ENCODE measurements at places on chromosomes 4 and X. TPM values are rescaled to one million over a fixed set of nuclear protein-coding genes. Genes with fewer than 3 reads are reported as not detected.

GCNA gene
- 2.0 TPM for total RNA-seq

FAM156A gene
- 6.5 TPM for total RNA-seq

COX7B2 gene
- total RNA-seq: not detected

SMIM10L2A gene
- total RNA-seq: 9.0 TPM

GABRE gene
- total RNA-seq: 0.82 TPM

PNMA6F gene
- 0.82 TPM for total RNA-seq

NLRP2B gene
- total RNA-seq: under 0.01 TPM

NAT8L gene
- 9.8 TPM for total RNA-seq

HEPH gene
- 3.3 TPM for total RNA-seq

MAB21L2 gene
- under 0.01 TPM for total RNA-seq

TLR8 gene
- total RNA-seq: under 0.01 TPM

SORCS2 gene
- total RNA-seq: 4.9 TPM

PSAPL1 gene
- not detected for total RNA-seq

MTNR1A gene
- total RNA-seq: not detected

ANXA3 gene
- total RNA-seq: 5.7 TPM

WWC2 gene
- total RNA-seq: 13.5 TPM

FOXO4 gene
- 3.7 TPM for total RNA-seq

MAGEB10 gene
- total RNA-seq: not detected

ADAMTS3 gene
- 20.4 TPM for total RNA-seq

USP26 gene
- total RNA-seq: not detected

RFC1 gene
- total RNA-seq: 55.0 TPM

DNAAF6 gene
- not detected for total RNA-seq

KANTR gene
- 22.8 TPM for total RNA-seq

SLC6A14 gene
- not detected for total RNA-seq

AKAP4 gene
- total RNA-seq: not detected

SMIM10 gene
- total RNA-seq: 0.41 TPM

TCEAL6 gene
- 9.4 TPM for total RNA-seq

EDA gene
- 2.0 TPM for total RNA-seq

ITGB1BP2 gene
- 0.41 TPM for total RNA-seq

SPARCL1 gene
- 48.9 TPM for total RNA-seq

LEF1 gene
- total RNA-seq: 6.1 TPM

PAGE2 gene
- not detected for total RNA-seq

DDX53 gene
- total RNA-seq: not detected

FREM3 gene
- under 0.01 TPM for total RNA-seq
